A673 (cell line): ENCODE measurements at places on chromosomes 6 and 20.

DNA sequence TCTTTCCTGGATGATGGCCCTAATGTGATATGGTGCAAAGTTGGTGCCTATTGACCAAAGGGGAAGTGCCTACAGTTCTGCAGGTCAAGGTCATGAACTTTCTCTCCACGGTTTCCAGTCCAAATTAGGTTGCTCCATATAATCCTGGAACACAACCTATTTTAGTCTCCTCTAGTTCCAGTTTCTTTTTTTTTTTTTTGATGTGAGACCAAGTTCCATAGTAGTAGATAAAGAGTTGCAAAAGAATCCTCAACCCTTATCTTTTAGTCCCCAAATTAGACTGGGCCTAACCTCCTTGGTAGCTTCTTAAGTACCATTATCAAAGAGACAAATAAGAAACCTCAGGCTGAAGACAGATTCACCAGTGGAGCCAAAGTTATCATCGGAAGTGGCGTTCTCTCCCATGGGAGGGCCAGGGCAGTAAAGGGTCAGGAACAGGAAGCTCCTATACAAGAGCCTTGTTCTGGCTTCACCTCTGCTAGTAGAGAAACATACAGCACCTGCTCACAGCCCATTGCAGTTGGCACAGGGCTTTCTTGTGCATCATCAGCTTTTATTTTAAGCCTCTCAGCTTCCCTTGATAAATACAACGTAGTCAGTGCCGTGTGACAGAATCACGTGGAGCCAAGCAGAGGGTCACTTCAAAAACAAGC, 132.2 kb upstream of the RREB1 start:
- DNase-seq: no peak

DNA sequence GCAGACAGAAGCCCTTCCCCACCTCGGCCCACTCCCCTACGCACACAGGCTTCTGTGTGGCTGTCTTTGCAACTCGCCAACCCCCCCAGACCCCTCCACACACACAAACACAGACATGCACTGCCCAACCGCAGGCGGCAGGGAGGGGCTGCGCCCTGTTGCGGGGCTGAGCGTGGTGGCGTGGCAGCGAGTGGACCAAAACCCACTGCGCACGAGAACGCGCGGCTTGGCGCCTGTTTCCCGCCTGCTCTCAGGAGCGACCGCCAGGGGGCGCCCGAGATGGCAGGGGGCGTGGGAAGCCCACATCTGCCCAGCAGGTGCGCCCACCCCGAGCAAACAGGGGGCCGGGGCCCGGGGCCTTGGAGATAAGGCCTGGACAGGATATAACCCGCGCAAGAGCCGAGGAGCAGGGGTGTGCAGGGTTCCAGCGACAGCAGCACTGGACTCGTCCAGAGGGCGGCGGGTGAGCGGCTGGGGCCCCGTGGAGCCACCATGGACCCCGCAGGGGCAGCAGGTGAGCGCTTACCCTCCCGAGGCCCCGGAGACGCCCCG, at the start of gene RBPJL:
Gene RBPJL (plus strand): TSS at position 410 of the 552 bp plus-strand sequence. CDS start 83 bp downstream, at position 493.
- DNase-seq: no peak

- DNase-seq: no peak
Measured at GRCh38 chr6:123994891-123995635, 191.4 kb downstream of the NKAIN2 start.

DNA sequence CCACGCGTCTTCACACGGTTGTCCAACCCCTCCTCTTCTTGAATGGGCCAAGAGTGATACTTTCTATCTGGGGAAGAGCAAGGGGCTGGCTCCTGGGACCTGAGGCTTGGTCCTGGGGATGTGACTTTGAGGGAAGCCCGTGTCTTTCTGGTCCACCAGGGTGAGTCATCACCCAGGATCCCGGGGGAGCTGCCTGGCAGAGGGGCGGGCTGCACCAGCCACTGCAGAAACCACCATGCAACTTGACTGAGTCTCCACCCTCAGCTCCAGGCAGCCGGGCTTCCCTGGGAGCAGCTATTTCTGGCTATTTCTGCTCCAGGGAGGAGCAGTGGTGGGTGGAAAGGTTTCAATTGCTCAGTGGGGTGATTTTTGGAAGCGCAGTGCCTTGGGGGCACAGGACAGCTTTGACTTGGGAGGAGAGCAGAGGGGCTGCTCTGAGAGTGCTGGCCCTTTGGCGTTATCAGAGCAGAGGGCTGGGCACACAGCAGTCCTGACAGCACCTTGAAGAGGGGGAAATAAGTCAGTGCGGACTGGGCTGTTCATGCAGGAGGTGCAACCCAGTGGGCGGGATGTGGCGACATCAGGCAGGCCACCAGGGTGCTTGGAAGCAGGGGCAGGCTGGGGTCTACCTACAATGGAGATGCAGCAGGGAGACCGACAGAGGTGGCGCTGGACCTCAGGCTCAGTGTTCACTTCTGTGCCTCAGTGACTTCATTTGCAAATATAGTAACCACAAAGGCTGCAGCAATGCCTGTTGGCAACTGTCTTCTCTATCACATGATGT, 45.1 kb upstream of the FAM83D start:
- DNase-seq: peak; percentile 28

- peak; percentile 25 for DNase-seq
Measured at GRCh38 chr6:156994215-156995076, 217.3 kb downstream of the ARID1B start.

DNA sequence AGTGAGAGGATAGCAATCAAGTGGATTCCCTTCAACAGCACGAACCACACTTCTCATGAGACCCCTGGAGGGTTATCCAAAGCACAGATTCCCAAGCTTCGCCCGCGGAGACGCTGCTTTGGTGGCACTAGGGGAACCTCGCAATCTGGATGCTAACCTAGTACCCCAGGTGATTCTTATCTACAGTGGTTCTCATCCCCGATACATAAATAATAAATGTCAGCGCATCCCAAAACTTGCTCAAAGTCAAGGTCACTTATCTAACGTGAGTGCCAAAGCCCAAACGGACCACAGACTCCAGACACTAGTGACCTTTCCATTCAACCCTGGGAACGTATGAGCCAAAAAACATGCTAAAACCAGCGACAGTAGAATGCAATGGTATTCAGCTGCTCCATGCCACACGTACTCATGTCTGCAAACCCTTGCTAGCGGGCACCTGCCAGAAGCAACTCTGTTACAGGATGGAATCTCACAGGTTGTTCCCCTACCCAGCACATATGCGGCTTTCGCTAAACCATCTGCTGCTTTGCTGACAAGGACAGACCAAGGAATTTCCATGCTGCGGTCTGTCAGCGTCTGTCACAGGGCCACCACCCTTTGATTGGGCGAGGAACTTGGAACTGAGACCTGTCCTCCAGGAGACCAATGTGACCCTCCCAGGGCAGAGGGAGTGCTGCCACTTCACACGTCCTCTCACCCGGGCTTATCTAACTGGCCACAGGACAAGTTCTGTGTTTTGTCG, 16.8 kb downstream of the MYLK4 start:
- DNase-seq: no peak

GRCh38 chr20:10466325-10466724, 31.2 kb downstream of the SLX4IP start:
- DNase-seq: peak; percentile 79

DNA sequence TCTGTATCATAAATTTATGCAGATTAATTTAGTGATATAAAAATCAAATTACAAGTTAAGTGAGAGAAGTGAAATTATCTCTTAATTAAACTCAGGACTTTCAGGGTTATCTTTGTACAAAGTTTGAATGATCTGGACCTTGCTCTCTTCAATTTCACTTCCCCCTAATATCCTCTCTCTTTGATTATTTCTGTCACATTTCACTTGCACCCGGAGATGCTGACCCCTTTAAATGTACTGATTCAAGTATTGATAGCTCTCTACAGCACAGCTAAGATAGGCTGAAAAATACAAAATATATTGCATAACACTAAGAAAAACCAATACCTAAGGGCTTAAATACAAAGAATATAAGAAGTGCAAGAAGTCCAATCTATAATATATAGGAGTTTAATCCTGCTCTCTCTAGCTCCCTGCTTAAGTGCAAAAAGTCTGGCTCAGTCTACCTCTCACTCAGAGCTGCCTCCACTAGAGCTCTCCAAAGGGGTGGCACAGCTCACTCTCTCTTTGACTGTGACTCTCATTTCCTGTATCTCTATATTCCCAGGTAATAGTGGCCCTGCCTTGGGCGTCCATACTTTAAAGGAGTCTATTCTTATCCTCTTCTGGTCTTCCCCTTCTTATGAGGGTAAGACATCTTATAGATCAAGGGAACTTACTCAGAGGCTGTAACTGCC, 588.4 kb downstream of the RFPL4B start:
- no peak for DNase-seq

GRCh38 chr6:19181211-19181610, 656.0 kb upstream of the ID4 start:
- no peak for DNase-seq

DNA sequence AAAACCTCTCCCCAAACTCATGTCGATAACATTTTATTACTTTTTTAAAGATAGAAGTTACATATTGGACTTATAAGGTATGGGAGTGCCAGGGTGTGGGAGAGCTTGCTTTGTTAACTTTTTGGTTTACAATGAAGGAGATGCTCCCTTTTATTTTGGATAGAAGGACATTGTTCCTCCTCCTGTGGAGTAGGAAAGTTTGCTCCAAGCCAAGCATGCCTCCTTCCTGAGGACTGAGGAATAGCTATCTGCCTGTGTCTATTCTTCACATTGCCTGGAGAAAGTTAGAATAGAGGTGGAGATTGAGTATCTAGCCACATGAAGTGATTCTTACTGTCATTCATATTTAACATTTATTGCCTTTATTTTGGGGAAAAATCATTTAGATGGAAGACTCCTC, 71.9 kb downstream of the EYA4 start:
- peak; percentile 5 for DNase-seq

DNA sequence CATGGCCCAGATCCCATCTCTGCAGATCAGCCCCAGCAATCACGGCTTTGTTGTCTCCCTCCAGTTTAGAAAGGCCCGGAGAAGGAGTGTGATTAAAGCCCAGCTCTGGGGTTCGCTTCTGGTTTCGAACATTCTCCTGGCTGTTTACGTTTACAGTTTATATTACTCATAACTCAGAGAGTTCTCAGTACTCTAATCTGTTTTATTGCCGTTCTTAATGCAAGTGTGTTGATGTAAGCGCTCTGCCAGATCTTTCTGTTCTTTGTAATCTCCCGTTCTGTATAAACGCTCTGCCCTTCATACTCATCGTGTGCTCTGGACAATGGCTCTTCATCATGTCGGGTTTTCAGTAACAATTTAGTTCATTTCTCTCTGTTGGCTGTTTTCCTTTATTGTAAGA, 118.0 kb upstream of the PRND start:
- no peak for DNase-seq

GRCh38 chr20:34269996-34270627, 28.9 kb downstream of the ASIP start:
- peak; percentile 15 for DNase-seq

DNA sequence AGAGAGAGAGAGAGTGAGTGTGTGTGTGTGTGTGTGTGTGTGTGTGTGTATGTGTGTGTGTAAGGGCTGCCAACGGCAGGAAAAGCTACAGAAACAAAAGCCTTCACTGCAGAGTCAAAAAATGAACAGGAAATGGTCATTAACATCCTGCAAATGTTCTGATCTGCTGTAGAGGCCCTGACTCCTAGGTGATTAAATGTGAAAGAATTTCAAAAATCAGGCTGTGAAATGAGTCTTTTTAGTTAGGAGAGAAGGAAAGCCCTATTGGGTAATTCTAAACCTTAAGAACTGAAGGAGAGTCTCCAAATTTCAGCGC, 166.5 kb upstream of the MYLIP start:
- DNase-seq: peak; percentile 71

DNA sequence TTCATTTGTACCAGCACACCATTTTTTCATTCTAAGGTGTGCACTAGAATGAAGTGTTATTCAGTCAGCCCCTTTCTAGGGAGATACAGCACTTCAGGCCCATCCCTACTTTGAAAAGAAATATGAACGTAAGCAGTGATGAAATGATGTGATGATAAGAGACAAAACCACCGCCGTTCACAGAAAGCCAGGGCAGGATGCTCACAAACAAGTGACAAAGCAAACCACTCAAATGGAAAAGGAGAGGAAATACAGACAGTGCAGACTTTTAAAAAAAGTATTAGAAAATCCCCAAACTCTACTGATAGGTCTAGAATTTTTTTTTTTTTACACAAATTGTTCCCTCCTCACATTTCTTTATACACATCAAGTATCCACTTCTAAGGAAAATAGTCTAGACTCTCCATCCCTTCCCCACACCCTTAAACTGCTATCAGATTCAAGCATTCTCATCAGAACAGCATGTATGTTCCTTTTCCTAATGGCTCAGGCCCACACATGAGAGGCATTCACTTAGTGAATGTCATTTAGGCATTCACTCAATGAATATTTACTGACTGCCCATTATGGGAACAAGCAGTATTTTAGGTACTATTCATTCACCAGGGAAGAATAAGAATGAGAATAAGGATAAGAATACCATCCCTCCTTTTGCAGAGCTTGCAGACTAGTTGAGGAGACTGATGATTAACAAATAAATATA, 243.5 kb downstream of the GMPR start:
- DNase-seq: no peak

- no peak for DNase-seq
Measured at GRCh38 chr6:106490436-106490835, 129.9 kb downstream of the CRYBG1 start.

DNA sequence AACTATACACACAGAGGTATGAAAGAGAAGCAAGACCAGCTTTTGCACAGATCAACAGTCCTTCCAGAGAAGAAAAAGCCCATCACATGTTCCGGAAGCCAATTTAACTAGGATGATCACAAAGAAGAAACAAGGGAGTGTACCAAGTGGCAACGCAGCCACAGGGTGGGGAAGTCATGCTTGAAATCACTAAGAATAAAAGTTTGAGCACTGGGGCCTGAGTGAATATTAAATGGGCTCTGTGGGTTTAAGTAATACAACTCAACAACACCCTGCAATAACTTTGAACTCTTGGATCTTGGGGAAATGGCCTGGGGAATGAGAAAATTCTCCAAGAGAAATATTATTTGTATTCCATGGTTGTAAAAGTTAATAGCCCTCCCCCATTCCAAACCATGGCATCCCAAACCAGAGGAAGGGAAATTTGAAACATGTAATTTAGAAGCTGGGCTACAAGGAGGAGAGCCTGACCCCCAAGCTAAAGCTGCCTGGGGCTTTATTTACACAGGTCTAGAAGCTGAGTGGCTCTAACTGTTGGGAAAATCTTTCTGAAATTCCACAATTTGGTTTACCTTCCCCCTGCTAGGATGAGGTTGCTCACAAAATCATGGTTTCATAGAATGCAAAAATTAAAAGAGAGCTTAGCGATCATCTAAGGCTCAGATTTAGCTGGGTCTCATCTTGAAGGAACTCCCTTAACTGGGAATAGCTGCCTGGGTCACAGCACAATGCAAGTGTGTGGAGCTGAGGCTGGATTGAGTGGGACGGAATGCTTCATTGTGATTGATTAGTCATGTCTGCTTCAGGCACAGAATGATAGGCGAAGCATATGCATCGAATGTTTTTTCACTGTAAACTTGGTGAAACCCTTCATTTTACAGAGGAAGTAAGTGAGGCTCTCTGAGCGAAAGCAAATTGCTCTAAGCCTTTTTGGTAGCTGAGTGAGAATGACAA, 143.6 kb downstream of the BMP7 start:
- DNase-seq: no peak

- DNase-seq: no peak
Measured at GRCh38 chr6:137019476-137020272, 25.1 kb downstream of the IL20RA start.
